ENCODE measurements at places on chromosomes 7 and 10.

- no peak for DNase-seq
Observed at GRCh38 chr7:11931307-11931706, 99.3 kb upstream of the THSD7A start.

DNA sequence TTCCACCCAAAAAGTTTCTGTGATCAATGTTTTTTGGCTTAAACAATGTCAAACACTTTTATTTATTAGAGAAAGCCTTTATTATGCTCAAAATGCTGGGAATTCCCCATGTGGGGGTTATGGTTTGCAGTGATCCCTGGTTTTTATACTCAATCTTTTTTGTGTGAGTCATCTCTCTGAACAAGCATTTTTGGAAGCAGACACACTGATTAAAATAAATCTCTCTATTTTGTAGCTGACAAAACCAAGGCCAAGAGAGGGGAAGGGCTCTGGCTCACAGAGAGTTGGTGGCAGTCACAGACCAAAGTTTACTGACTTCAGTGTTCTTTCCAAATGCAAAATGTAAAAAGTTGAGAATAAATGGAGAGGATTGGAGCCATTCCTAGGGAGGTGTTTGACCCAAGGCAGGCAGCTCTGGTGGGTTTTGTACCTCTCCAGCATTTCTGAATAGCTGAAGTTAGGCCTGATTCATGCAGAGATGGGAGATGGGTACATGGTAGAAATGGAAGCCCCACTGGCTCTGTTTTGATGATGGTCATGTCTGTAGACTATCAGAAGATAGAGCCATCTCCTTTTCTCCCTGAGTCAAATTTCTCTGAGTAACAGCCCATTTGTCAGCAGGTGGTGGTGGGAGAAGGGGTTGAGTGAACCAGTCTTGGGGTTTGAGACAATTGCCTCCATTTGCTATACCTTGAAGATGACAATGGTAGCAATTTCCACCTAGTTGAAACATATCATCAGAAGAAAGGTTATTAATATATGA, 45.4 kb upstream of the NAMPT start:
- DNase-seq = no peak

DNA sequence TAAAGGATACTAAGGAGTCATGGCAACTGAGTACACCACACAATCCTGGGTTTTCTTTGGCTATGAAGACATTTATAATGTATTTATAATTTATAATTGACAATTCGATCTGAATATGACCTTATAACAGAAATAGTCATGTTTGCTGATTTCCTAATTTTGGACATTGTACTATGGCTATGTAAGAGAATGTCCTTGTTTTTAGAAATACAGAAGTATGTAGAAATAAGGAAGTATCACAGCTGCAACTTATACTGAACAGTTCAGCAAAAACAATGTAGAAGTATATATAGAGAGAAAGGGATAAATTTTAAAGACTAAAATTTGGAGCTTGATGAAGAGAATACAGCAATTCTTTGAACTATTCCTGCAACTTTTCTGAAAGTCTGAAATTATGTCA, 32.6 kb downstream of the PRLHR start:
- no peak for DNase-seq

DNA sequence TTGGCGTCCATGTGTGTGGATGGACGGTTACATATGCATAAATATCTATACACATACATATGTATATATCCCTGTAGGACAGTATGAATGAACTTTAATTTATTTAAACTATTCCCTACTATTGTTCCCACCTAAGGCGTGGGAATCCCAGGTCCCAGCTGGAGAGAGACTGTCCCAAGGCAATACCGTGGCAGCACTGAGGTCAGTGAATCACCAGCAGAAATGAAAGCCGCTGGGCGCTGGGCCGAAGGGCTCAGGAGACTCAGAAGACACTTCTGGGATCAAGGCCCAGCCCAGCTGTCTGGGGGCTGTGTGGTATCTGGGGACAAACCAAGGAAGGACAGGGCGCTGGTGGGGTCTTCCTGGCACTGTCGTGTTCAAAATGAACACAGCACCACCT, 49.6 kb upstream of the MYL10 start:
- DNase-seq = no peak

DNA sequence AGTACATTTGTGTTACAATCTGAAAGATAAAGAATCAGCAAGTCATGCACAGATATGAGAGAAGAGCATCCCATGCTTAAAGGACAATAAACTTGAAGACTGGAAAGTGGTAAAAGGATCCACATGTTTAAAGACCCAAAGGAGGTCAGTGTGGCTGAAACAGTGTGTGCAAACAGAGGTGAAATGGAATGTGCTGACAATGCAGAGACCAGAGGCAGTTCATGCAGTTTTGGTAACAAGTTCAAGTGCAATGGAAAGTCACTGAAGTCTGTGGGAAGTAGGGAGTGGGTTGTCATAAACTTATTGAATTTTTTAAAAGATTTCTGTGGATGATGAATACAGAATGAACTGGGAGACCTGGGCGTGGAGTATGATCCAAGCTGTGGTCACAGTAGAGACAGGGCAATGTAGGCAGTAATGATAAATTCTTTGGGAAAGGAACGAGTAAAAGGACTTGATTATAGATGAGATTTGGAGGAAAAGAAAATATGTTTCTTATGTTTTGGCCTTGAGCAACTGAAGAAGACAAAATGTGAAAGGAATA, 408.0 kb downstream of the HGF start:
- DNase-seq = no peak

GRCh38 chr7:157678501-157678900, 341.7 kb downstream of the DNAJB6 start:
- no peak for DNase-seq

DNA sequence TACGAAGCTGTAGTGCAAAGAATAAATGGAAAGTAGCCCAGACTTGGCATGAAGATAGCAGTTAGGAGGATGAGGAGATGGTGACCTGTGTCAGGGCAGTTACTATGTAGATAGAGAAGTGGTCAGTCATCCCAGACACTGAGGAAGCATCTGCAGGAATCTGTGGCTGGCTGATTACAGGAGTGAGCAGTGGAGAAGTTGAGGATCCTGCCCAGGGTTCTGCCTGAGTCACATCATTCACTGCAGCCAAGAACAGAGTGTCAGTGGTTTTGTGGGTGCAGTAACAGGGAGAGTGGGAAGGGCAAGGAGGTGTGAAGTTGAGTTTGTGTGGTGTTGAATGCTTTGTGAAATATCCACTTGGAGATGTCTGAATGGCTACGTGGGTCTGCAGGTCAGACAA, 676.4 kb upstream of the NRP1 start:
- no peak for DNase-seq

DNA sequence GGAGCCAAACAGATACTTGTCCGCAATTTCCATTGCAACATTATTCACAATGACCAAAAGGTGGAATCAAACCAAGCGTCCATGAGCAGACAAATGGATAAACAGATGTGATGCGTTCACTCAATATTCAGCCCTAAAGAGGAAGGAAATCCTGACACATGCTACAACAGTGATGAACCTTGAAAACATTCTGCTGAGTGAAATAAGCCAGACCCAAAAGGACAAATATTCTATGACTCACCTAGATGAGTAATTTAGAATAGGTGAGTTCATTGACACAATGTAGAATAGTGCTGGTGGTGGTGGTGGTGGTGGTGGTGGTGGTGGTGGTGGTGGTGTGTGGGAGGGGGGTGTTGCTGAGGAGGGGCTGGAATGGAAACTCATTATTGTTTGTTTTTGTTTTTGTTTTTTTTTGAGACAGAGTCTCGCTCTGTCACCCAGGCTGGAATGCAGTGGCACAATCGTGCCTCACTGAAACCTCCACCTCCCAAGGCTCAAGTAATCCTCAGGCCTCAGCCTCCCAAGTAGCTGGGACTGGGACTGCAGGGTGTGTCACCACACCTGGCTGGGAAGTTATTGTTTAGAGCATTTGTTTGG, 28.6 kb downstream of the SMKR1 start:
- no peak for DNase-seq

DNA sequence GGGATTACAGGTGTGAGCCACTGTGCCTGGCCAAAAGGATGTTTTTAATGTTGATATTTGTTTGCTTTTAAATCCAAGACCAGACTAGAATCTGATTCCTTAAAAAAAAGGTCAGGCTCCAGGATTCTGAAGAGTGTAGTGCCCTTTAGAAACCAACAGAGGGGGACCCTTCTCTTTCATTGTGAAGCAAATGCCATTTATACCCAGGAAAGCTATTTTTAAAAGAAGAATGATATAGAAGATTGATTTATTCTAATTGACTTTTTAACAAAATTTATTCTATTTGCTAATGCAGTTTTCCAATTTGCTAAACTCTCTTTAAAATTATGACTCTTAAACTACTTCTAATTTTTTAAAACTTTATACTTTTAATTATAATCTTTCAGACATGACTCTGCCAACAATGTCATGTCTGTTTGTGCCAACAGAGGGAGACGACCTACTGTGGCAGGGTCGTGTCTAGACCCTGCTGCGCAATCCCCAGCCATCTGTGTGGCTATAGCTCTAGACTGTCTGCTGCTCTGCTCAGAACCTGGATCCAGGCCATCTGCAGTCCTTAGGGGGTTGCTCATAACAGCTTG, 201.0 kb upstream of the IMMP2L start:
- DNase-seq = no peak

- DNase-seq = no peak
Observed at GRCh38 chr10:83357627-83358026, 781.7 kb upstream of the GHITM start.

DNA sequence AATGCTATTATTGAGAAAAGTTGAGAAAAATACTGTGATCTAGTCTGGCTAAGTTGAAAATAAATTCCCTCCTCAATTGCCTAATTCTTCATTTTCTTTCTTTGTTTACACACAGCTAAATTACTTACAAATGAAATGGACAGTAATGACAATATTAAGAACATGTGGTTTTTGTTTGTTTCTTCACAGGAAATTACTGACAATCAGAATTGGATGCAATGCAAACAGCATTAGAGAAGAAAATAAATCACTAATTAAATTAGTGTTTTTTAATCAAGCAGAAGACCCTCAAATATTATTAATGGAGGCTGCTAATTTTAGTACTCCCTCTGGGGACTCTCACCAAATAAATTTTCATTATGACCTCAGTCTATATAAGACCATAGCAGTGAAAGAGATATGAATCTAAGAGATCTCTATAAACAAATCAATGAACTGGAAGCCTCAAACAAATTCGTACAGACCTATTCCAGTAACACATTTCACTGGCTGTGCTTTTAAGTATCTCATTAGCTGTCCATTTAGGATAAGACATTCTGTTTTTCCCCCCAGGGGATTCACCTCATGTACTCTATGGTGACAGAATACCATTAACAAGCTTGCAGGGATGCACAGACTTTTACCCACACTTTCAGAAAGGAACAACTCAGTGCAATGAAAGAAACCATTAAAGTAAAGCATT, 202.0 kb upstream of the DGKB start:
- no peak for DNase-seq

DNA sequence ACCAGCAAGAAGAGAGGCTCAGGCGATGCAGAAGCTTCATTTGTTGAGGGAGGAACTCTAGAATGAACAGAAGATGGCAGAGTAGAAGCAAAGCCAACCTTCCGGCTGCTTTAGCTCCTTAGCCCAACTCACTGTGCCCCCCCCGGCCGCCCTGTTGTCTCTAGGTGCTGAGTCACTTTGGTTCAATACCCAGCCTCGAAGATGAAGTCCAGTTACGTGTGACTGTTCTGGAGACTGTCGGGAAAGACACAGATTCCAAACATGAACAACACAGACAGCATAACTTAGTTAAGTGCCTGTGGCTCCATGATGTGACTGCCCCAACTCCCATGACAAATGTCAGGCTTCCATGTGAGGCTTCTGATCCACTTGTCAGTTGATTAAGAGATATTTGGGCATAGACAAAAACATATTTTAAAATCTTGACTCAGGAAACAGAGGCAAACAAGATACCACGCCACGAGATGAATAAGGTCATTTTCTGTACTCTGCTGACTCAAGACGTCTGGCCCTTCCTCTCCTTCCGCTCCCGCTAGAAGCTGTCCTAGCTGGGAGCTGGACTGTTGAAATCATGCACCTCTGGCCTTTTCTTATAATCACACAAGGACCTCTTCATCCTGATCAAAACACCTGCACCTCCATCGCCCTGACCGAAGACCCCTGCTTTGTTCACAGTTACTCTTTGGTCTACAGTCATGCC, 199.3 kb downstream of the FRMD4A start:
- DNase-seq = no peak

- DNase-seq = no peak
Observed at GRCh38 chr10:70417568-70417967, 13.6 kb downstream of the EIF4EBP2 start.

DNA sequence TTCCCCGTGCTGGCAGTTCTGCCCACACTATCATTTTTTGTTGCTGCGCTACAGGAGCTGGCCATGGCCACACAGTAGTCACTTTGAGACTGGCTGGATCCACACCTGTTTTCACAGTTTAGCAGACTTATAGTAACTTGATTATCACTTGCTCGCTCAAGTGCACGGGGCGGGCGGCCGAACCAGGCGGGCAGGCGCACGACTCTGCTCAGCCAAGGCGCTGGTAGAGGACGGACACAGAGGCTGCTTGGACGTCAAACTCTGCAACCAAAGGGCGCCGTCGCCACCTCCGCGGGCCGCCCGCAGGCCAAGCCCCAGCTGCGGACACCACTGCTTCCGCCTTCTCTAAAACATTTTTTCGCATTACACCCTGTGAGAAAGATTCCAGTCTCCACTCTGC, 38.4 kb upstream of the PHYHIPL start:
- no peak for DNase-seq

GRCh38 chr7:130882396-130882795, 148.4 kb upstream of the KLF14 start:
- no peak for DNase-seq

GRCh38 chr10:129712000-129712399, 245.0 kb downstream of the MGMT start:
- no peak for DNase-seq

- no peak for DNase-seq
Observed at GRCh38 chr10:104589871-104590270, 51.2 kb upstream of the SORCS3 start.

DNA sequence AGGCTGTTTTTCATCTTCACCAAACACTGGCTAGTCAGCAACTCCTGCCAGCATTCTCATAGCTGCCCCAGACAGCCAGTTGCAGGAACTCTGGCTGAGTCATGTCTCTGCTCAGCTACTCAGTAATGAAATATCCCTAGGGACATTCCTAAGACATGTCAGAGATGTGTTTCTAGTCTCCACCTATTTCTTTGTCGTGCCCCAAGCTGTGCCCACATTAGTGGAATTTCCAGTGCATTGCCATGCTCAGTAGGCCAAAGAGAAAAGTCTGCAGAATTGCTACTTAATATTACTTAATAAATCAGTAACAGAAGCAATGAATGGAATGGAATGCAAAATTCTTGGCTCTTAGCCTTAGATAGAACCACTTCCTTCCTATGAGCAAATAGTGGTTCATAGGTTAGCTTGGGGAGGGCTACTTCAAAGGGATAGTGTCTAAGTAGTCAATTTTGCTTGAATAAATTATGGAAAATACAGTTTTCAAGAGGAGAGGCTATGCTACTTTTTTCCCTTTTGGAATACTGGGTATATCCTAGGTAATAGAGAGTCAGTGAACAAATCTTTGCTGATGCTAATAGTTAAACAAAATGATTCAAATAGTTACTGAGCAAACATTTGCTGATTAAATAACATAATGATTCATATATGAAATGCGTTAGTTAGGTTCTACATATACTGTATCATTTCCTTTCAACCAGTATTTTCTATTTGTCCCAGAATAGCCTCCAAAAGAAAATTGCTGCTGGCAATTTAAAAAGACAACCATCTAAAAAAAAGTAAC, 23.6 kb upstream of the SEMA3C start:
- no peak for DNase-seq

GRCh38 chr10:10745291-10745690, 272.4 kb upstream of the CELF2 start:
- DNase-seq = no peak
